ENCODE measurements at places on chromosomes 11 and 22. TPM values are rescaled to one million over a fixed set of nuclear protein-coding genes. Genes with fewer than 3 reads are reported as not detected.

DNA sequence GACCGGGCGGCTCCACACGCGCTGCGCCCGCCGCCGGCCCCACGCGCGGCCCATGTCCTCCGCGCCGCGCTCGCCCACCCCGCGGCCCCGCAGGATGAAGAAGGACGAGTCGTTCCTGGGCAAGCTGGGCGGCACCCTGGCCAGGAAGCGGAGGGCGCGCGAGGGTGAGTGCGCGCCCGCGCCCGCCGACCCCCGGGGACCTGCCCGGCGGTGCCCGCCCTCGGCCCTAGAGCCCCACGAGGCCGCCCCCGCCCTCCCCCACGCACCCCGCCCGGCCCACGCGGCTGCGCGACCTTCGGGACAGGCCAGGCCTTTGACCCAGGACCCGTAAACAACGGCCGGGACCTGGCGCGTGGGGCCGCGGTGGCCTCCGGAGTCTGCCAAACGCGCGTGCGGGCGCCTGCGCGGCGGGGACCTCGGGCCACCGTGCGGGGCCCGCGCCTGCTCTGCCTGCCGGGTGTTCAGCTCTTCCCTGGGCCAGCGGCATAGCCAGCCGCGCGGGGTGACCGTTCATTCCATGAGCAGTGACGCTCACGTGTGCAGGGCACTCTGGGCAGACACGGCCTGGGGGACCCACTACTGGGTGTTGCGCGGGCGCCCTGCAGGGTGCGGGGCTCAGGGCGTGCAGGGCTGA is at the start of gene PARVB:
Gene PARVB (plus strand): TSS at position 15 of the 634 bp plus-strand sequence. CDS start 38 bp downstream, at position 53.
- H3K4me3 ChIP-seq = peak within 1 kb of the TSS; percentile 41
- no peaks in the 10 kb centered on the region for H3K27me3 ChIP-seq
- peaks cover 37% of the 10 kb centered on the region for H3K4me1 ChIP-seq
- peak within 1 kb of the TSS; percentile 78 for H3K27ac ChIP-seq
- no peak for DNase-seq
- no peaks in the 10 kb centered on the region for H3K36me3 ChIP-seq

GRCh38 chr11:121588747-121589146 is 136.0 kb upstream of the SORL1-AS1 start:
- H3K4me3 ChIP-seq = no peak overlapping the region
- DNase-seq = no peak
- peaks cover 18% of the 10 kb centered on the region for H3K4me1 ChIP-seq
- H3K27ac ChIP-seq = no peak overlapping the region
- H3K27me3 ChIP-seq = no peaks in the 10 kb centered on the region

DNA sequence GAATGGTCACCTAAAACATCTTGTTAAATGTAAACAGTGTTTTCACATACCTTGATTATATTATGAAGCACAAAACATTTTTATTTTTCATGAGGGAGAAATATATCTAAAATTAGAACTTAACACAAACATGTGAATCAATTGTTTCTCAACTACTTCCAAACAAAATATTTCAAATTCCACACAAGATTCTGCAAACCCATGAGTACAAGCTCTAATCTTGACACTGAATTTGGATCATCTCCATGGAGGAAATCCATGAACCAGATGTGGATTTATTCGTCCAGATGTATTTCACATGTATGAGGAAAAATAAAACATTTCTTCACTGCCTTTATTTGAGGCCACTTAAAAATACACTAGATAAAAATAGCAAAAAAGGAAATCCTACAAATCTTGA is 184.2 kb downstream of the SBF2 start:
- no peak overlapping the region for H3K4me3 ChIP-seq
- H3K27me3 ChIP-seq = no peaks in the 10 kb centered on the region
- DNase-seq = no peak
- no peaks in the 10 kb centered on the region for H3K36me3 ChIP-seq
- no peak overlapping the region for H3K27ac ChIP-seq

GRCh38 chr11:108199446-108200321 is 22.8 kb downstream of the NPAT start:
- H3K36me3 ChIP-seq = peaks cover 47% of the 10 kb centered on the region
- no peak for DNase-seq
- no peak overlapping the region for H3K4me3 ChIP-seq
- H3K27me3 ChIP-seq = no peaks in the 10 kb centered on the region
- H3K4me1 ChIP-seq = no peaks in the 10 kb centered on the region

DNA sequence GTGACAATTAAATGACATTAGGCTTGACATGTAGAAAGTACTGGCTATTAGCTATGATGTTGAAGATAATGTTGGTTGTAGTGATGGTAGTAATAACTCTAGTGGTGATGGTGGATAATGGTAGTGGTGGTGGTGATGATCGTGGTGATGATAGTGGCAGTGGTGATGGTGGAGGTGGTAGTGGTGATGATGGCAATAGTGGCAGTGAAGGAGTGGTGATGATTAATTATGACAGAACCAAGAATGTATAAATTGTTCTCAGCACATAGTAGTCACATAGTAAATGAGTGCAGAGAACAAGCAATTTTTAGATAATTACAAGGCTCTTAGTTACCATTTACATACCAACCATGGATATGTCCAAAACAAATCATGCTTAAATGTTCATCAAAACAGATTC is 5.3 kb upstream of the CD44 start:
- H3K36me3 ChIP-seq = no peaks in the 10 kb centered on the region
- H3K27me3 ChIP-seq = no peaks in the 10 kb centered on the region
- H3K4me1 ChIP-seq = peaks cover 5% of the 10 kb centered on the region
- H3K4me3 ChIP-seq = no peak overlapping the region

DNA sequence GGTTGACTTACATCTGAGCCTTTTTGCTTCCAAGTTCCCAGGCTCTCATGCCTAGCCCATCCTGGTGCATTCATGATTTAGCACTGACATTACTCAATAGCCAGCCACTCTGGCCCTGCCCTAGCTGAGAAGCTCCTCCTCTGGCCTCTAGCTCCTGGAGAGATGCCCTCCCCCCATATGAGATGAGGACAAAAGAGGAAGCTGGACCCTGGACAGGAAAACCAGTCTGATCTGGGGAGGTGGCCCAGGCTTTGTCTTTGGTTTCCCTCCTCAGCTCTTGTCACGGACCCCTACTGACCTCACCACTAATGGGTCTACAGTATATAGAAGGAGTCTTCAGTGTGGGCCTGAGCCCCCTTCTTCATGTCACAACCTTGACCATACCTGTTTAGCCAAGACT is 3.0 kb downstream of the RHOG start:
- no peak overlapping the region for H3K4me3 ChIP-seq
- no peaks in the 10 kb centered on the region for H3K27me3 ChIP-seq
- peak overlapping the region; percentile 84 for H3K27ac ChIP-seq
- H3K36me3 ChIP-seq = peaks cover 1% of the 10 kb centered on the region
- no peak for DNase-seq
- peaks cover 82% of the 10 kb centered on the region for H3K4me1 ChIP-seq

DNA sequence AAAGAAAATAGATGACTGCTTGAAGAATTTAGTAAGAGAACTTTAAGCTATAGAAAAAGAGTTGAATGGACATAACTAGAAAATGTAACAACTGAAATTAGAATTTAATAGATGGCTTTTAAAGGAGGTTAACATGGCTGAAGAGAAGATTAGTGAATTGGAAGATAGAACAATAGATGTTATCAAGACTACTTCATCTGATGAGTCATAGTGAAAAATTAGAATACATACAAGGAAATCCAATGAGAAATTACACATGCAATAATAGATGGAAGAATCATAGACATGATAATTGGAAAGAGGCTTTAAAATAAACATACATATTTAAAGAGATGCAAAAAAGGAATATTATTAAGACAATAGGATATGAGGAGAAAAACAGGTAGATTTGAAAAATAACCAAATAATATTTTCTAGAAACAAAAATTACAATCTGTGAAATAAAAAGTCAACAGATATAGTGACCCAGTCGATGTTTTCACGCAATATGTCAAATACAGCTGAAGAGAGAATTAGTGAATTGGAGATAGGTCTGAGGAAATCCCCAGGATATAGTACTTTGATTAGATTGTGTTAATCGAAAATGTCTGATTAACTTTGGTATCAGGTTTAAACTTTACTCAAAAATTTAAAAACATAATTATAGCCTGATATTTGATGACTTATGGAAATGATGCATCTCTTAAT is 28.2 kb downstream of the CAT start:
- H3K27ac ChIP-seq = no peak overlapping the region
- H3K27me3 ChIP-seq = no peaks in the 10 kb centered on the region
- H3K4me3 ChIP-seq = no peak overlapping the region

DNA sequence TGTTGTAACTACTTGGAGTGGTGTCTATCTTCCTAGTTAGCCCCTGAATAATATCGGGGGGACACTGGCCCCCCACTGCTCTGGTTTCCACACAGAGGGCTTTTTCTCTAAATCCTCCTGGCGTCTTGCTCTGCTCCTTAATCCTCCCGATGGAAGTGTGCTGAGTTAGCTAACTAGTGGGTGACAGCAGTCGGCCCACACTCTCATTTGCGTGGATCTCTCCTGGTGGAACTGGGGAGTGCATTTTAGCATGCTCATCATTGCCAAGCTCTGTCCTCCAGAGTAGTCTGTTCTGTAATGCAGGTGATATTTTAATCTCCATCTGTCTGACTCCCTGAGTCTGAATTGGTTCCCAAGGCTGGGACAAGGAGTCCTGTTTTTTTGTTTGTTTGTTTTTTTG is 46.1 kb upstream of the RASSF10 start:
- no peaks in the 10 kb centered on the region for H3K36me3 ChIP-seq
- H3K4me3 ChIP-seq = no peak overlapping the region
- no peaks in the 10 kb centered on the region for H3K27me3 ChIP-seq
- DNase-seq = no peak
- H3K4me1 ChIP-seq = no peaks in the 10 kb centered on the region
- H3K27ac ChIP-seq = no peak overlapping the region

- DNase-seq = no peak
- H3K4me1 ChIP-seq = no peaks in the 10 kb centered on the region
- no peak overlapping the region for H3K27ac ChIP-seq
- H3K27me3 ChIP-seq = no peaks in the 10 kb centered on the region
Measured at GRCh38 chr22:39269095-39269790, 24.5 kb upstream of the PDGFB start.

DNA sequence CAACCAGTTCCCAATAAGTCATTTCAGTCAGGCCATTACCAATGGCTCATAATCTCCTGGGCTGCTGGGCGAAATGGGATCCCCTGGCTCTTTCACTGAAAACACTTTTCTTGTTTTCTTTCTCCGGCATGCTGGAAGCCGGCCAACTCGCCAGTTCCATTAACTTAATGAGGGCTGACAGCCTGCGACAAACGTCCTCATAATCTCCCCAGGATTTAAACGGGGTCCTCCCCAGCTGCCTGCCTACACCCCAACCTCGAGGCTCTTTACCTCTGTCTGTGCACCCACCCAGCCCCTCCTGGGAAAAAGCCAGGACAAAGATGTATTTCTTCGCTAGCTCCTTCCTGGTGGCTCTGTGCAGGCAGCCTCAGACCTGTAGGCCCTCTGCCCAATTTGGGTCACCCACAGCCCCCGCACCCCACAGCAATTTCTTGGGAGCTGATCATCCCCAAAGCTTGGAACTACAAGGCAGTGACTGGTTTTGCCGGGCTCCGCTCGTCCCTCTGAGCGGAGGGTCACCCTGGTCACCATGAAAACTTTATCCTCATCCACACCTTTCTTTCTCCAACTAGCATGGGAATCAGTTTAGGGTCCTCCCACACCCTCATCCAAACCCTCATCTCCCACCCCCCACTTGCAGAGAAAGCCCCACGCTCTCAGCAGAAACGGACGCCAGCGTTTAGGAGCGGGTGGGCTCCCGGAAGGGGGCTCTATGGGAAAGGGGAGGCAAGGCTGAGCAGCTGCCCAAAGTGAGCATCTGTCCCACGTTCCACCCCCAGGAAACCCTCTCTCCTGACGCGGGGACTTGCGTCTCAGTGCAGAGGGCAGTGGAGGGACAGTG is 51.1 kb upstream of the KCNQ1OT1 start:
- H3K4me3 ChIP-seq = no peak overlapping the region
- no peaks in the 10 kb centered on the region for H3K4me1 ChIP-seq
- DNase-seq = no peak
- H3K36me3 ChIP-seq = no peaks in the 10 kb centered on the region

GRCh38 chr11:118436639-118437207 is 431 bp downstream of the KMT2A start:
- H3K27me3 ChIP-seq = no peaks in the 10 kb centered on the region
- peaks cover 30% of the 10 kb centered on the region for H3K4me1 ChIP-seq
- peak overlapping the region; percentile 69 for H3K4me3 ChIP-seq
- H3K27ac ChIP-seq = peak overlapping the region; percentile 78

DNA sequence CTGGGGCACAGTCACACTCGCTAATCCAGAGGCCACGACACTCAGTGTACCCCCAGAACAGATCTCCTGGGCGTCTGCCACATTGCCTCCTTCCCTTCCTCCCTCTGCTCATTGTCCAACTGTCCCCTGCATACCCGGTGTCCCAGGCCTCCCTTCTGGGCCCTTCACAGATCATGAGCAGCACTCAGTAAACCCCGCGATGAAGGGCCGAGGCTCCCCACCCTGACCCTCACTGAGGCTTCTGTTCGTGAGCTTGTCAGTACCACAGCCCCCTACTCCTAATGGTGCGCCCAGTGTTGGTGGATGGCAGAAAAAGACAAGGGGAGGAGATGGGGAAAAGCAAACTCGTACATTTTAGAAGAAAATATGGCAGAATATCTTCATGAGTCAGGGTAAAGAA is 12.6 kb downstream of the RSPH14 start:
- H3K27ac ChIP-seq = no peak overlapping the region
- H3K4me3 ChIP-seq = no peak overlapping the region
- H3K27me3 ChIP-seq = no peaks in the 10 kb centered on the region
- no peak for DNase-seq
- H3K36me3 ChIP-seq = no peaks in the 10 kb centered on the region
- H3K4me1 ChIP-seq = peaks cover 14% of the 10 kb centered on the region

DNA sequence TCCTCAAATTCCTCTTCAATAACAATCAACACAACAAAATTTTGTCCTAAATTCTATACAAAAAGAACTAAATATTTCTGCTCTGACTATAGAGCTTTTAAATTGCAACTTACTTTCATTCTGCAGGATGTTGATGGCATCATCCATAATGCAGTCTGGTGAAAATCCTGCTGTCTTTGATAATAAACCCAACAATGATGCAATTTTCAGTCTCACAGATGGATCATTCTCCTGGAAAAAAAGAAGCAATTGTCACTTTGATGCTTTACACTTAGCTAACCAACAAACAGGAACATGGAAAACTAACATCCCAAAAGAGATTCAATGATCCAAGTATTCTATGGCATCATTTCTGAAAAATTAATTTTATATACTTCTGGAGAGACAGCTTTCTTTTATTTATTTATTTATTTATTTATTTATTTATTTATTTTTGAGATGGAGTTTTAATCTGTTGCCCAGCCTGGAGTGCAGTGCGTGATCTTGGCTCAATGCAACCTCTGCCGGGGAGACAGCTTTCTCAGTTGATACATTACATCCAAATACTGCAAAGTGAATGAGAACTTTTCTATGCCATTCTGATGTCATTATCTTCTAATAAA is 13.0 kb downstream of the INTS4 start:
- DNase-seq = no peak
- H3K4me1 ChIP-seq = no peaks in the 10 kb centered on the region

Gene PLEKHA7
- 2.5 TPM for total RNA-seq

Gene HTR3B
- total RNA-seq = not detected

Gene KCNK4
- total RNA-seq = not detected

Gene HEPN1
- total RNA-seq = not detected

Gene LARGE1
- 4.1 TPM for total RNA-seq

Gene SLC16A8
- total RNA-seq = 1.0 TPM
